ENCODE measurements at places on chromosomes 6 and 20.

DNA sequence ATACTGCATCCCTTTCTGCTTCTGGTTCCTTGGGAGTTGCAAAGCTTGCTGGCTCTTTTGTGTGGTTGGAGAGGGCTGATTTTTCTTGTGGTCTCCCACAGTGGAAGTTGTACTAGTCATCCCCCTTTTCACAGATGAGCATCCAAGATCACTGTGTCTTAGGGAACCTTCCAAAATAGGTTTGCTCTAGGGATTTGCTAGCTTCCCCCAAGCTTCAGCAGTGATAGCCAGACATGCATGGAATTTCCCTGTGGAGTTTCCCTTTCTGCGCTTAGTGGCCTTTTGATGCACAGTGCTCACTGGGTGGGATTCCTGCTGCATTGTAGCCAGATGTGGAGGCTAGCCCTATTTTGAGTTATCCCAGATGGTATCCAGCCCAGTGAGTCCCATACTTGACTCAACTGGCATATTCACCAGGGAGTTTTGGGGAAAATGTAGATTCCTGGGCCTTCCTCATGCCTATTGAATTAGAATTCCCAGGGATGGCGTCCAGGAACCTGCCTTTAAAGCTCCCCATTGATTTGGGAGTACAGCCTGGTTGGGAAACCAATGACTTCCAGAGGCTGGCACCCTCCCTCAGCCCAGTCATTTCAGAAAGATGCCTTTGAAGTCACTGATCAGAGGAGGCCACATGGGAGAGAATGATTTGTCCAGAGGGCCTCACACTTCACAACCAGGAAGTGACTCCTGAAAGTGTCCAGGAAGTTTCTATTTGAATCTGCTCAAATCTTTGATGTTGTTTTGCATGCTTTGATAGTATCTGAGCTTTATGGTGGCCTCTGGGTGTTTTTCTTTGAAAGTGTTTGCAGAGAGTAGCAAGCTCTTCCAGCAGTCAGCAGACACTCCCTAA lies 25.9 kb downstream of the PPARD start:
- DNase-seq = no peak

GRCh38 chr6:93318121-93318520 lies 101.2 kb downstream of the EPHA7 start:
- no peak for DNase-seq

GRCh38 chr6:7811441-7811840 lies 85.5 kb downstream of the BMP6 start:
- no peak for DNase-seq

GRCh38 chr6:40899684-40900155 lies 139.3 kb downstream of the UNC5CL start:
- DNase-seq = no peak

DNA sequence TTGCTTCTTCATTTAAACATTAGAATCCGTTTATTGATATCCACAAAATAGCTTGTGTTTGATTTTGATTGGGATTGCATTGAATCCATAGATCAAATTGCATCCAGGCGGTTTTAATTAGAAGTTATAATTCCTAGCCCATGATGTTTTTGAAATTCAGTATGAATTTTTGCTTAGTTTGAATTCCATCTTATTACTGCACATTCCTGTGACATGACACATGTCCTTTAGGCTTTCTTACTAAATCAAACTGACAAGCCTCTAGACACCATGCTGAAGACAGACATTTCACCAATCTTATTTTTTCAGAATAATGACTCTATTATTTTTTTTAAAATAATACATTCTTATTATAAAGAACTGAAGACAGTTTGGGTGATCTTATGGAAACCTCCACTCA lies 21.4 kb upstream of the PI16 start:
- DNase-seq = no peak

- DNase-seq = no peak
Measured at GRCh38 chr6:31970604-31971271, 1.2 kb downstream of the DXO start.

GRCh38 chr20:57224641-57225138 lies 41.8 kb downstream of the BMP7 start:
- no peak for DNase-seq

DNA sequence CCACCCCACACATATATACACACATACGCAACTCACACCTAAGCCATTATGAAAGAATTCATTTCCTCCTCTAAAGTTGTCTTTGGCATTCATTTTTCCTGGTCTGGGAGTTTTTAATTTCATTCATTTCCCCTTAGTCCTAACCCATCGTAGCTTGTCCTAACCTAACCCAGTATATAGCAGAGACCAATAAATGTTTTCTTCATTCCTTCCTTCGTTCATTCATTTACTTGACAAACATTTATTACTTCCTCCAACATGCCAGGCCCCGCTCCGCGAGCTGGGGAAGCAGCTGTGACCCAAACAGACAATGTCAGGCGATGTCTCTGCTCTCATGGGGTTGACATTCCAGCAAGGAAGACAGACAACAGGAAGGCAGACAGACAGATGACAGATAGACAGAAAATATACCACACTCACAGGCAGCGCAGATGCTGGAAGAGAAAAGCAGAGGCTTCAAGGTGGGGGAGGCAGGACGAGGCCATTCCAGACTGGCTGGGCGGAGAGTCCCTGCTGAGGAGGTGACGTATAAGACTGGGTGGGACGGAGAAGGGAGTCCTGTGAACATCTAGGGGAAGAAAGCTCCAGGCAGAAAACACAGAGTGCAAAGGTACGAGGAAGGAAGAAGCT lies 33.7 kb upstream of the SIRPA start:
- no peak for DNase-seq

GRCh38 chr20:37808233-37809070 lies 94.5 kb upstream of the VSTM2L start:
- DNase-seq = no peak

DNA sequence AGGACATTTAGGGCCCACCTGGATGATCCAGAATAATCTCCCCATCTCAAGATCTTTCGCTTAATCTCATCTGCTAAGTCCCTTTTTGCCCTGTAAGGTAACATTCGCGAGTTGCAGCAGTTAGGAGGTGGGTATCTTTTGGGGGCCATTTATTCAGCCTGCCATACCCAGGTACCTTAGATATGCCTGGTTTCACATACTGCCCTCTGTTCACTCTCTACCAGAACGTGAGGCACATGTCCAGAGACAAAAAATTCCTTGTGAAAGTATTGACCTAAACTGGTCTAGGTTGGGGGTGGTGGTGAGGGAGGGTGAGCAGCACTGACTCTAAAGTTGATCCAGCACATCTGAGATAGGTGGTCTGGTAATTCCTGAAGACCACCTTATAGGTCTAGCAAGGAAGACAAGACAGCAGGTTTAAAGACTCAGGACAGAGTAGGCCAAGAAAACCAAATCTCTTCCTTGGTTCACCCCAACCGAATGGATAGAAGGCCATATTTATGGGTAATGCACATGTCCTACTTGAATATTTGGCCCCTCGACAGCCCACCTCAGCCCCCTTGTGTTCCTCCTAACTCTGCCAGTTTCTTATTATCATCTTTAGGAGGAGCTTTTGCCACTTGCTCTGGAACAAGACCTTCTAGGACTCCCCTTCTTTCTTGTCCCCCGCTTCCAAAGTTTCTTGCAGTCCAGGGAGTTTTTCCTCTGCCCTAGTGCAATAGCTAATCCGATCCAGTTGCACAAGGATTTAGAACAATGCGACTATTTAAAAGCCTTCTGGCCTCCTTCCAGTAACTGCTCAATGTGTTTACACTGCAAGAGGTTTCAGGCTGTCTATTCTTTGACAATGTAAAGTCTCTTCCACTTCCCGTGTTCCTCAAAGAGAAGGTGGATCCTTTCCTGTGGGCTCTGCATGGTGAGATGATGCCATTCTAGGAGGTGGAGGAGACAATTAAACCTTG lies 213.0 kb upstream of the LAMP5 start:
- DNase-seq = no peak

- no peak for DNase-seq
Measured at GRCh38 chr20:53664121-53664520, 70.5 kb upstream of the ZNF217 start.

GRCh38 chr6:87825821-87826221 lies 123.8 kb upstream of the AKIRIN2 start:
- DNase-seq = no peak

GRCh38 chr6:111658462-111659154 lies 52.9 kb upstream of the TRAF3IP2 start:
- DNase-seq = no peak

GRCh38 chr20:59648466-59649070 lies 44.2 kb downstream of the PHACTR3 start:
- DNase-seq = no peak

DNA sequence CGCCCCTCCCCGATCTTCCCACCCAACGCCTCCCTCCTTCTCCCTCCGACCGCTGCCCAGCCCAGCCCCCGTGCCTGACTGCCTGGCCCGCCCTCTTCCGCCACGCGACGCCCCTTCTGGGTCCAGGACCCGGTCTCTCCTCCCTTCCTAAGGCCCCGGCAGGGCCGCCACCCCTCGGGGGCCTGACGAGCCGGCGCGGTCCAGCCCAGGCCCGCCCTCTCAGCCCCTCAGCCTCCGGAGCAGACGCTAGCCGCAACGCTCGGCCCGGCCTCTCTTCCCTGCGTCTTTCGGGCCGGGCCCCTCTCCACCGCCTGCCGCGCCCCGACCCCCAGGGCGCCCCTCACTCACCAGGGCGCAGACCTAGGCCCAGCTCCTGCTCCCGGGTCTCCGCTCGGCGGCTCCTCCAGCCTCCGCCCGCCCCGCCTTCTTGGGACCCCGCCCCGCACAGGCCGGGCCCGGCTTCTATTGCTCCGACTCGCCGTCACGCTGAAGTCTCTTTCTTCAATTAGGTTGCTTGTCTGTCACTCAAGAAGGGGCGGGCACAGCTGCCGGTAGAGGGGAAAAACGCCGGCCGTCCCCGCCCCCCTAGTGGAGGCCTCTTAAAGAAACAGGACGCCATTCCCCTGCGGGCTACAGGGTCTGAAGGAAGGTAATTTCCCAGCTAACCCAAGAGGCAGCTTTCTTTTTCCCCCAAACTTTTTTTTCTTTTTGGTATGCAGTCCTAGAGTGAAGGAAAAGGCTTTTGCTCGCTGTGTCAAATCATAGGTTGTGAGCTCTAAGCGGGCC lies at the start of gene ELMO2:
TSS of gene ELMO2 (minus strand) at position 416 of the 786 bp plus-strand sequence. CDS start 12,133 bp downstream, outside the sequence.
- peak; percentile 93 for DNase-seq

- no peak for DNase-seq
Measured at GRCh38 chr6:33903579-33903978, 99.8 kb upstream of the MLN start.

- DNase-seq = no peak
Measured at GRCh38 chr6:157493576-157493975, 112.6 kb downstream of the ZDHHC14 start.

GRCh38 chr6:25005010-25005409 lies 69.2 kb upstream of the RIPOR2 start:
- DNase-seq = no peak

DNA sequence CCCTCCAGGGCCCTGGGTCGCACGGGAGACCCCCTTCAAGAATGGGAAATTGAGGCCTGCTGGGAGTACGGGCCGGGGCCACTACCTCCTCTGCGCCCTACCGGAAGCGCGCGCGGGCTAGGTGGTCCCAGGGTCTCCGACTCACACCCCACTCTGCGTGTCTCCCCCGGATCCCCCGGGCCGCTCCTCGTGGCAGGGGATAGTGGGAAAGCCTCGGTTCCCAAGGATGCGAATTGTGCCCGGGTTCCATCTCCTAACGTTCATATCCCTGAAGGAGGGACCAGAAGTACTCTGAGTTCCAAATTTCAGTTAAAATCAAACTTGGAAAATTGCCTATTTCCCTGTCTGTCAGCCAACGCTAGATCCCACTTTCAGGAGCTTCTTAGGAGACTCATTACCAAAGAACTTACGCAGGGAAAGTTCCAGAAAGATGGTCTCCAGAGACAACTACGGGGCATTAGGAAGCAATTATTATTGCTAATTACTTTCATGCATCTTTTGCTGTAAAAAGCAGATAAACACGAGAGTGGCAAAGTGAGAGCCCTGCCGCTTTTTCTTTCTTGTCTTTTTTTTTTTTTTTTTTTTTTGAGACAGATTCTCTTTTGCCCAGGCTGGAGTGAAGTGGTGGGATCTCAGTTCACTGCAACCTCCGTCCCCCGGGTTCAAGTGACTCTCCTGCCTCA lies 858 bp downstream of the FAM83D start:
- DNase-seq = no peak
